ENCODE measurements at places on chromosomes 5 and 9.

DNA sequence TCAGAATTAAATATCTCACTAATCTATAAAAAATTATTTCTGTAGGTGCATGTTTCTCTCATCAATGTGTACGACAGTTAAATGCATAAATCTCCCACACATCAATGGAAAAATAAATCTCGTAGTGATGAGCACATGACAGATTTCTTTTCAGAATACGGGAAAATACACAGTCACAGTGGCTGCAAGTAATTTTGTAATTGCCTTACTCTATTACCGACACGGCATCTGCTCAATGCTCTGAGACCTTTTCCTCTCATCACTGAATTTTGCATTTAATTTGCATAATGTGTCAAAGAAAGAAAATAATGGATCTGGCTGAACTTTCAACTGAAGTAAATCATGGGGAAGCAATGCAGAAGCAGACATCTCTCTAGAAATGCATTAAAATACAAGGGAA lies 37.2 kb downstream of the PDE4D start:
- no peak for DNase-seq

DNA sequence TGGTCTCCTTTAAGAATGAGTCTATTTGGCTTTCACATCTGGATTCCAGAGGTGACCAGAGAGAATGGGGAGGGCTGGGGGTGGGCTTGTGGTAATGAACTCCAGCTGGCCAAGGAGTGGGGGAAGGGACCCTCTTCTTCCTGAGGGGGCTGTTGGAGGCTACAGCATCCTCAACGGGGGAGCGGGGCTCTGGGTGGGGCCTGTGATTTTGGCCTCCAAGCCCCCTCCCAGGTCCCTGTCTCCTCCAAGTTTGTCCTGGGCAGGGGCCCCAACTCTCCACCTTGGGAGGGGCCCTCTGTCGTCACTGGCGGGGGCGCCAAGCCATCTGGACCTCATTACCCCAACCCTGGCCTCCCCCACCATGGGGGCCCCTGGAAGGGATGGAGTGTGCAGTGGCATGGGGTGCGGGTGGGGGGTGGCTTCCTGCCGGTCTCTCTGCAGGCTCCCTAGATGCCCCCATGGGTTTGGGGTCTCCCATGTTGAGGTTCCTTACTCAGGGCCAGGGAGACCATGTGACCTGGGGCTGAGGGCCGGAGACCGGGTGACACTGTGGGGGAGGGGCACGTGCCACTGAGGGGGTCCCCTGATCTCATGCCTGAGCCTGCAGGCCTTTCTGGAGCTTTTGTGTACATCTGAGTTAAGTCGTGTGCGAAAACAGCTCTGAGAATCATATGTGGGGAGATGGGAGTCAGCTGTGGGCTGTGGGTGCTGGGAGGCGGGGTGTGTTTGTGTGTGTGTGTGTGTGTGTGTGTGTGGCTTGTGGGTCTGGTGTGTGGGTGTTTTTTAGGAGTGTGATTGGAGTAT lies 32.4 kb downstream of the GOLGA2 start:
- DNase-seq, result no peak

DNA sequence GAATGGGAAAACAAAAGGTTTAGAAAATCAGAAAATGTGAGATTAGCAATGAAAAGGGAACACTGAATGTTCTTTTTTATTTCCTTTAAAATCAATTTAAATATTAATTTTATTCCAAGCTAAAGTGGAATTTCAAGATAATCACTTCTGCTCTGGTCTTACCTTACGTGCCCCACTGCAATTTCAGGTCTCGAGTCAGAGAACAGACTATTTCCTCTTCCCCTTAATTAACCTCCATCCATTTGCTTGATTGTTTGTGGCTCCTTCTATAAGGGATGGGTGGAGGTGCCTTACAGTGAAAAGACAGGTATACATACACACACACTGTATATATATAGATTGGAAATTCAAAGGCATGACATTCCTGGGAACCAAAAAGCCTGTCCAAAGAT lies 137.1 kb downstream of the SUSD1 start:
- DNase-seq, result no peak

DNA sequence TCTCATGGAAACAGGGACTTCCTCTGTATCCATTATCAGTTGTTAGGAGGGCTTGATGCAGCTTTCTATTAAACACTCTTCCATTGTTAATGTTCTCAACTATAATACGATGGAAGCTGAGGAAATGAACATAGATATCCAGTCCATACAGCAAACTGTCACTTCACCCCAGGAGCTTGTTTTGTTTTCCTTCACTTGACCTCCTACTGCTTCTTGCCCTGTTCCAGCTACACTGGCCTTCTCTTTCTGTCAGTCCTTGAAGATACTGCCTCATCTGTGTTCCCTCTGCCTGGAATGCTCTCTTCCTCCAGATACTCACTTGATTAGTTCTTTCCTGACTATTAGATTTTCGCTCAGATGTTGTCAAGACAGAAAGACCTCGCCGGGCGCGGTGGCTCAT lies 17.1 kb downstream of the CTNNA1 start:
- DNase-seq, result no peak

GRCh38 chr9:69319324-69320025 lies 5.5 kb upstream of the ENTREP1 start:
- DNase-seq, result no peak

- peak; percentile 79 for DNase-seq
These were observed 320.2 kb downstream of the NFIB start for GRCh38 chr9:13993632-13994185.

DNA sequence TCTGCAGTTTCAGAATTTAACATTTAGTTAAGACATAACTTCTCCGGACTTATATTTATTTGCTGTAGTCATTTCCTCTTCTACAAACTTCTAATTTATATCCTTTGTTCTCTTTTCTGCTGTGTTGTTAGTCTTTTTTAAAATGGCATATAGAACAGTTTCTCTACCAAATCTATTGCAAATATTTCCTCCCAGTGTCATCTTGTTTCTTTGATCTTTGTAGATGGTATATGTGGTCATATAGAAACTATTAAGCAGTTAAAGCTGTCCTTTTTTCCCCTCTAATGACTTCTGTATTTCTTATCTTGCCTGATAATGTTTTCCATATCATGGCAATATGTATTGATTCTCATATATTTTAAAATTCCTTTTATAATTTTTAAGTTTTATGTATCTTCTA lies 264.5 kb downstream of the MCTP1 start:
- DNase-seq, result no peak

DNA sequence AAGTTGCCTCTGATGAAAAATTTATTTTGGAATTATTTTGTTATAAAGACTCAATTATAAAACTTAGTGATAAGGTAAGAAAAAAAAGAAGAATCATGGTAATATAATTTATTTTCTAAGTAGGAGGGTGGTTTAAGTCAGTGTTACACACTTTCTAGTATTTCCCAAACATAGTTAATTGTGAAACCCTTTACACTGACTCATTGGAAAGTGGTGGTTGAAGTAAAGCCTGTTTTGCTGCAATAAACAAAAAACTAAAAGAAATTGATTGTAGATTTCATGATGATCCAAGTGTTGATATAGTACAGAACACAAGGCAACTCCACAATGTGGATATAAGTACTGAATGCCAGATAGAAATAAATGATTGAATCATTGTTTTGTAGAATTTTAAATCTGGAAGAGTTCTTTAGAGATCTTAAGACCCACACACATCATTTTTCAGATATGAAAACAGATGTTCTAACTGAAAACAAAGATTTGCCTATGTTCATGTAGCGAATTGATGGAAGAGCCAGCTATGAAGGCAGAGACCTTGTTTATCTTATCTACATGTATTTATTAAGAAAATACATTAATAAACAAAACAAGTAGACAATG lies 539.8 kb downstream of the PRELID2 start:
- no peak for DNase-seq

- DNase-seq, result no peak
These were observed 176.4 kb downstream of the CD180 start for GRCh38 chr5:67020096-67020615.

GRCh38 chr5:6716629-6717149 lies 3.5 kb downstream of the TENT4A start:
- DNase-seq, result no peak

DNA sequence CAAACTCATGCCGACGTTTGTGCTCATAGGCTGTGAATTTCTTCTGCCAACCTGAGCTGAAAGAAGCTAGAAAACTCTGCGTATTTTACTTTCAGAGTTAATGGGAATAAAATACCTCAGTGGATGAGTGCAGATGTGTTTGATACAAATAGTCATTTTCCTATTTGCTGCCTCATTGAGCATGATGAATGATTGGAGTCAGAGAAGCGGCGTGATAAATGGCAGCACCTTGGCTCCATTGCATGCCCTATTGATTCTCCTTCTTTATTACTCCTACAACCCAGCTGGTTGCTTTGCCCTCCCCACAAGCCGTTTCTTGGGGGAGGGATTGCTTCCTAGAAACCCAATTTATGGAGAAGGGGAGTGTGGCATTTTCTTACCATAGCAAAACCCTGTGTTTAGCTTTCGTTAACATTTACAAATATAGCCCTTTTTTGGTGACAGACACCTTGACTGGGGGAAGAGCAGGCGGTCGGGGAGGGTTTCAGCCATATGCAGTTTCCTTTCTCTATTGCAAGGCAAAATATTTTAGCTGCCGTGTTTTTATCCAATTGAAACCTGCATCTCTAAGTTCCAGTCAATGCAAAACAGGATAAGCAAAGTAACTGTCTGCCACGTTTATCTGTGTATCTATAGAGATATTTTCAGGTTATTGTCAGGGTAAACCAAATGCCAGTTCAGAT lies 93.1 kb upstream of the TBCA start:
- peak; percentile 77 for DNase-seq

- DNase-seq, result no peak
These were observed 222.3 kb downstream of the YTHDC2 start for GRCh38 chr5:113735751-113736150.

GRCh38 chr5:103476811-103477210 lies 85.8 kb downstream of the NUDT12 start:
- DNase-seq, result no peak

GRCh38 chr5:170008376-170008775 lies 28.1 kb upstream of the INSYN2B start:
- no peak for DNase-seq

- DNase-seq, result no peak
These were observed 114.8 kb downstream of the COL23A1 start for GRCh38 chr5:178475422-178475821.

DNA sequence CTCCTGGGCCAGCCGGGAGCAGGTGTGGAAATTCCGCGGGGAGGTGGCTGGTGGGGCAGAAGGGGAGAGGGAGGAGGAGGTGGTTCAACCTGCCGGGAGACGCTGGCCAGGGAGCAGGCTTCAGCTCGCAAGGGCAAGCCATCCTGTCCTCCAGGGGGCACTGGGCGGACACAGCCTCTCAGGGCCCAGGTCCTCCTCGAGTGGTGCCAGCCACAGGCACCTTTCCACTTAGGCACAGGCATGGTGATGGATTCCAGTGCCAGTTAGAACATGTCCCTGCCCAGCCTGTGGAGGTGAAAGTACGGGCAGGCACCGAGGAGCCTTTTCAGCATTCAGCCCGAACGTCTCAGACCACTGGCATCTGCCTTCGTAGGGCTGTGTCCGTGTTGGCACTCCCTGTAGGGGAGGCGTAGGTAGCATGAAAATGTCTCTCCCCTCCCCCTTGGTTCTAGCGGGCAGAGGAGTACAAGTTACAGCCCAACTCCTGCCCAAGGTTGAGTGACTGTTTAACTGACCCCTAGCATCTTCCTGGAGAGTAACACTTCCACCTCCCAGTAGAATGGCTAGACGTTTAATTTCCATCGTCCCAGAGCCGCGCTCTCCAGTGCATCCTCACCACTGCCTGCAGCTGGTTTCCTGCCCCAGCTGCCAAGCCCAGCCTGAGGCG lies 48.9 kb downstream of the DAB2IP start:
- DNase-seq, result peak; percentile 27

DNA sequence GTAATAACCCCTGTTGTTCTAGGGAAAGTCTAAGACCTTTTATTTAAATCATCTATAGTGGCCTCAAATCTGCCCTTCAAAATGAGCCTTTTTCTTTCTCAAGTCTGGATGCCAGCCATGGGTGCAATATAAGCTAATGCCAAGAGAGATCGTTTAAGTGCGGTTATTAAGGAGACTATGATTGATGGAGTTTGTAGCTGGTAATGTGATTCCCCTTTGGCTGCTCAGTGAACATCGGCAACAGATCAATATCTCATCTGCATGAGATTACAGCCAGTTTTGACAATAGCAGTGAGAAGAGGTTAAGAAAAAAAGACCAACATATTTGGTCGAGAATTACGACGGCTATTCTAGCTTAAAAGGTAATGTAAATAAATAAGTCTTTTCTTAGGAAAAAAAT lies 1049.4 kb upstream of the NUDT12 start:
- DNase-seq, result no peak

GRCh38 chr9:94720846-94721549 lies 5.5 kb upstream of the AOPEP start:
- no peak for DNase-seq

DNA sequence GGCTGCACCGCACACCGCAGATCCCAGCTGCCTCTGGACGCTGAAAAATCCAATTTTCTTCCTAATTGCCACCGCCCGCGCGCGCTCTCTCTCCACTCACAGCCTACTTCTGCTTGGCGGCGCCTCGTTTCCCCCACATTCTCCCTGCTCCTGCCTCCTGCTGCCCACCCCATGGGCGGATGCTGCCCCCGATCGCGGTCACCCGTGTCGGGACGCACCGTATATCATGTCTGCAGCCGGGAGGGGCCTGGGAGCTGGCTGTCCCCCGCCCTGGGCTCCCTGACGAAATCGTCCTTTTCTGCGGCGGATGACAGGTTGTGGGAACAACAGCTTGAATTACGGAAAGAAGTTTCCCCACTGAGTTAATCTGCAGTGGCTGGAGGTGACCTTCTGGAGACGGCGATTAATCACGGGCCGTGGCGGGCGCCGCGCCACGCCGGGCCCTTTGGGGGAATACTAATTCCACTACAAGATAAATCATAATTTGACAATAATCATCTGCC lies 36.3 kb upstream of the PSD2 start:
- DNase-seq, result no peak

- DNase-seq, result peak; percentile 52
These were observed 16.2 kb downstream of the PGGT1B start for GRCh38 chr5:115246361-115246991.

GRCh38 chr5:67802766-67803165 lies 412.8 kb upstream of the PIK3R1 start:
- no peak for DNase-seq

GRCh38 chr5:77402796-77403195 lies 89.3 kb downstream of the WDR41 start:
- DNase-seq, result no peak

DNA sequence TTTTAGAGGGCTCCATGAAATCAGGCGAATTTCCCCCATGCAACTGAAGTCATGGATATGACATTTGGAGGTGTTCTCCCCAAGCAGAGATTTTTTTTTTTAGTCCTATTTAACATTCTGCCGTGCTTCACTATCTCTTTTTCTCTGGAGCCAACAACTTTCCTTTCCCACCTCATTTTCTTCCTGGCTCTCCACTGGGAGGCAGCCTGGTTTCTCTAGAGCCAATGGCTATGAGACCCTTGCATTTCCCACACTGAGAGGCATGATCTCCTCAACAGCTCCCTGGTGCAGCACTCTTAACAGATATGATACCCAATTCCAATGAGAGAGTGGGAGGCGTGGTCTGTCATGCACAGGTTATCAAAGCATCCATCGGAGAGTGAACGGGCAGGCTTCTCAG lies 310.8 kb downstream of the DRD1 start:
- DNase-seq, result no peak

- no peak for DNase-seq
These were observed 46.8 kb downstream of the ELAVL2 start for GRCh38 chr9:23779220-23779619.
